ENCODE measurements at places on chromosomes 3 and 15.

DNA sequence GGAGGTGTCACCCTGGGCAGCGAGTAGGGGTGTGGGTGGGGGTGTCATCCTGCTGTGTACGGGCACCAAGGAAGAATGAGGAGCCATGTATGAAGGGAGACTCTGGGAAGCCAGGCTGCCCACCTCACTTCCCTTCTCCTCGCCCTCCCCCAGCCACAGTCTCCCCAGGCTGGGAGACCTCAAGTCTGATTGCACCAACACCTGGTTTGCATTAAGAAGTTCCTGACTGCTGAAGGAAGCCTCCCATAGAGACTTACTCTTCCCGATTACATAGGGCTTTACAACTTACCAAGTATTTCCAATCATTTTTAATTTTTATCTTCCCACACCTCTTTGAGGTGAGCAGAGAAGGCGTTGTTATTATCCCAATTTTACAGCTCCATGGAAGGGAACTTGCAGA is 29.5 kb upstream of the SMAD3 start:
- DNase-seq = no peak
- H3K4me1 ChIP-seq = peaks cover 34% of the 10 kb centered on the region
- H3K27me3 ChIP-seq = peaks cover 31% of the 10 kb centered on the region

DNA sequence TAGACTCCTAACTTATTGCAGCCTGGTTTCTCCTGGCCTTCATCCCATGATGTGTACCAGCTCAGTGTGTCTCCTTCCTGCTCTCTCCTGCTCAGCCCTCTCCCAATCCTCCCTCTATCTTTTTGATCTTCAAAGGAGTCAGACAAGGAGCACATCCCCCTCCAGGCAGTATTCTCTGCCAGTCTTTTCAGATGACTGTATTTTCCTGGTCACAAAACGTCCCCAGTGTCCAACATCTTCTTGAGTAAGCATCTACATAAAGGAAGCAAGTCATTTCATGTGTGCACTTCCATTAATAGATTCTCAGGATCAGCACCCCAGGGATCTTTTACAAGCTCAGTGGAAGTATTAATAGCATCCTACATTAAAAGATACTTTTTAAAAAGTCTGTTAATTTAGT is 148.9 kb upstream of the THBS1 start:
- no peak for DNase-seq
- H3K4me1 ChIP-seq = peaks cover 2% of the 10 kb centered on the region
- H3K4me3 ChIP-seq = no peak overlapping the region
- no peaks in the 10 kb centered on the region for H3K36me3 ChIP-seq

GRCh38 chr3:65883613-65884012 is 155.1 kb downstream of the MAGI1 start:
- H3K27ac ChIP-seq = no peak overlapping the region
- H3K27me3 ChIP-seq = no peaks in the 10 kb centered on the region
- H3K36me3 ChIP-seq = no peaks in the 10 kb centered on the region
- no peak overlapping the region for H3K4me3 ChIP-seq
- peaks cover 3% of the 10 kb centered on the region for H3K4me1 ChIP-seq
- DNase-seq = no peak

- no peak overlapping the region for H3K4me3 ChIP-seq
- no peak for DNase-seq
- no peak overlapping the region for H3K27ac ChIP-seq
- no peaks in the 10 kb centered on the region for H3K36me3 ChIP-seq
- H3K4me1 ChIP-seq = no peaks in the 10 kb centered on the region
- H3K27me3 ChIP-seq = no peaks in the 10 kb centered on the region
Observed at GRCh38 chr3:27307566-27307965, 61.6 kb downstream of the NEK10 start.

- no peaks in the 10 kb centered on the region for H3K27me3 ChIP-seq
- no peak for DNase-seq
- H3K27ac ChIP-seq = no peak overlapping the region
- H3K4me3 ChIP-seq = no peak overlapping the region
Observed at GRCh38 chr15:80626643-80627120, 68.4 kb upstream of the ABHD17C start.

- no peaks in the 10 kb centered on the region for H3K27me3 ChIP-seq
- no peak within 1 kb of the TSS for H3K27ac ChIP-seq
- H3K4me1 ChIP-seq = no peaks in the 10 kb centered on the region
- DNase-seq = no peak
- no peak within 1 kb of the TSS for H3K4me3 ChIP-seq
Observed at GRCh38 chr15:52191207-52191606, at the start of gene GNB5. GNB5 (minus strand) TSS chr15:52191392; CDS start chr15:52184676, 6,716 bp downstream.

GRCh38 chr3:152302521-152303021 is 33.8 kb downstream of the MBNL1 start:
- no peak overlapping the region for H3K27ac ChIP-seq
- H3K4me1 ChIP-seq = peaks cover 22% of the 10 kb centered on the region
- DNase-seq = no peak
- H3K4me3 ChIP-seq = no peak overlapping the region
- no peaks in the 10 kb centered on the region for H3K27me3 ChIP-seq

- H3K27ac ChIP-seq = no peak overlapping the region
- H3K36me3 ChIP-seq = no peaks in the 10 kb centered on the region
- DNase-seq = no peak
- H3K27me3 ChIP-seq = no peaks in the 10 kb centered on the region
- H3K4me1 ChIP-seq = no peaks in the 10 kb centered on the region
- H3K4me3 ChIP-seq = no peak overlapping the region
Observed at GRCh38 chr3:105518806-105519418, 152.2 kb downstream of the ALCAM start.

- H3K4me3 ChIP-seq = peak overlapping the region; percentile 69
- H3K4me1 ChIP-seq = peaks cover 32% of the 10 kb centered on the region
- DNase-seq = peak; percentile 60
- H3K27me3 ChIP-seq = peaks cover 62% of the 10 kb centered on the region
- H3K36me3 ChIP-seq = no peaks in the 10 kb centered on the region
- no peak overlapping the region for H3K27ac ChIP-seq
Observed at GRCh38 chr3:169666376-169667165, 3.1 kb upstream of the MECOM start.

DNA sequence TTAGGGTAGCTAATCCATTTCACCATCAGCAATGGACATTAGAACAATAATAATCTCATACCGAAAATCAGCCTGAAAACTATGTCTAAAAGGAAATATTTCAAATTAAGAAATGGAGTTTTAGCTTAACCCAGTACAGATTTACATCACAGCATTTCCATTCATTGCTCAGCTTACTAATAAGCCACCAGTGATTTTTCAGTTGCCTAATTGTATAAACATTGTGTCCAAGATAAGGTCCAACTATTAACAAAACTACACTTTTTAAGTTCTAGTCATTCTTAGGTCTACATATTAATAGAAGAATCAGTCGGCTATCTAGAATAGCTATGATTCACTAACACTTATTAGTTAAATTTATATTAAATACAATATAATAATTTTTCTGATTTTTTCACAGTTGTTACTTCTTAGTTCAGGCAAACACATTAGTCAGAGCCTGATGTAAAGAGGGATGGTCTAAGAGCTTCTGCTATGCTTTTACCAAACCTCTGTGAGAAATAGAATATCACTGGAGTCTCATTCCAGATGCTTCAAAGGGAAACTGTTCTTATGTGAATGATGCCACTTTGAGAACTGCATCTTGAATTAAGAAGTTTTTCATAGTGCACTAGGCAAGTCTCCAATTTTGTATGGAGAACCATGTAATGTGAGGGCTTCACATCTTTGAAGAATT is 74.1 kb downstream of the CMSS1 start:
- no peaks in the 10 kb centered on the region for H3K36me3 ChIP-seq
- H3K4me3 ChIP-seq = no peak overlapping the region
- no peak for DNase-seq
- H3K27ac ChIP-seq = no peak overlapping the region
- H3K27me3 ChIP-seq = no peaks in the 10 kb centered on the region
- peaks cover 5% of the 10 kb centered on the region for H3K4me1 ChIP-seq

DNA sequence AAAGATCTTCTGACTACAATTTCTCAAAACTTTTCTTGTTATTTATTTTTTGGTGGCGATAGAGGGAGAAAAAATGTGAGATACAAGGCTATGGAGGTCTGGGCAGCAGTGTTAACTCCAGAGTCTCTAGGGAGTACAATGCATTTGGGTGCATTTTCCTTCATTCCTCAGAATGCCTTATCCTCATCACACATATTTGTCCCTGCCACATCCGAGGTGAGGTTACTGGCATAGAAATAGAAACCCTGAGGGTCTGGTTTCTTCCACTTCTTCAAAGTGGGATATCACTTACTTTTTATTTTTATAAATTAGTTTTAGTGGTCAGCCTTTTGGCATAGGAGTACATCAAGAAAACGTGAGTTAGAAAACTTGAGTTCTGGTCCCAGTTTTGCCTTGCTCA is 150.4 kb downstream of the TIGIT start:
- no peak overlapping the region for H3K27ac ChIP-seq
- no peak for DNase-seq
- no peaks in the 10 kb centered on the region for H3K27me3 ChIP-seq

- no peaks in the 10 kb centered on the region for H3K36me3 ChIP-seq
- H3K4me1 ChIP-seq = no peaks in the 10 kb centered on the region
- peak; percentile 61 for DNase-seq
- H3K27me3 ChIP-seq = no peaks in the 10 kb centered on the region
- H3K27ac ChIP-seq = no peak overlapping the region
- no peak overlapping the region for H3K4me3 ChIP-seq
Observed at GRCh38 chr3:25897019-25897418, 107.1 kb downstream of the OXSM start.

DNA sequence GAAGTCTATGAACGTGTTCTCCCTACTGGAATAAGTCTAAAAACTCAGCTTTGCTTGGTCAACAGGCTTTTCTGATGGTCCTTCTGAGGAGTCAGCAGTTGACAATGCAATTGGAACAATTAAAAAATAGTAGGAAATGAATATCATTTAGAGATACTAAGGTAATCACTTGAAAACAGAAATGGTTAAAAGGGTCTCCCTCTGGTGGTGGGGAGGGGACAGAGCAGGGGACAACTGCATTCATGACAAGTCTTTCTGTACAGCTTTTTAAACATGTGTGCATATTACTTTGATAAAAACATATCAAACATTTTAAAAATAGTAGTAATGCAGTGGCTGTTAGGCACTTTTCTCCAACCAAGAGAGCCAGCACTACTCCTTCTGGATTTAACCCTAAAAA is 119.9 kb upstream of the FHIT start:
- H3K27ac ChIP-seq = no peak overlapping the region
- H3K4me1 ChIP-seq = no peaks in the 10 kb centered on the region
- DNase-seq = no peak
- H3K27me3 ChIP-seq = no peaks in the 10 kb centered on the region

- no peaks in the 10 kb centered on the region for H3K36me3 ChIP-seq
- no peaks in the 10 kb centered on the region for H3K4me1 ChIP-seq
- no peaks in the 10 kb centered on the region for H3K27me3 ChIP-seq
- H3K27ac ChIP-seq = no peak overlapping the region
- no peak overlapping the region for H3K4me3 ChIP-seq
Observed at GRCh38 chr15:48393645-48394506, 62.6 kb downstream of the DUT start.

- H3K27me3 ChIP-seq = no peaks in the 10 kb centered on the region
- H3K4me1 ChIP-seq = 0 out of 2 replicates have a peak, but pooled peaks cover 2% of the 10 kb centered on the region
- H3K36me3 ChIP-seq = no peaks in the 10 kb centered on the region
- no peak for DNase-seq
Observed at GRCh38 chr3:40179016-40179415, 130.5 kb upstream of the EIF1B start.

DNA sequence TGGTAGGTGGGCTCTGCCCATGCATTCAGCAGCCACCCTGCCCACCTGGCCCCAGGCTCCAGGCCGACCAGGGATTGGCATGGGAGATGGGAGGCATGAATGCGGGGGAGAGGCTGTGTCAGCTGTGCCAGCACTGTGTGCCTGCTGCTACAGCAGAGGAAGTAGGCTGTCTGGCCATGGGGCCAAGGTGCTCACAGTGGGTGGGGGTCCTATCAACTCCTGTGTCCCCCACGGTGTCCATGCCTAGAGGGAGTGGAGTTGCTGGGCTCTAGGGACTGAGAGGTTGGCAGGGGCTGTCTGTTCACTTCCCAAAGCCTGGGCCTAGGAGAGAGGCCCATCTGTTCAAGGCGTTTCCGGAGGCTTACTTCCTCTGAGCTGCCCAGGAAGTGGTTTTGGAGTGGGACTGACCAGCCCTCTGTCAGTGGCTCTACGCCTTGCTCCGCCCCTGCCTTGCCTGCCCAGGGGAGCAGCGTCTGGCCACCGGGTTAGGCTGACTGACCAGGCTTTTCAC is 5.8 kb downstream of the PRKCD start:
- DNase-seq = no peak
- H3K4me3 ChIP-seq = no peak overlapping the region
- H3K27ac ChIP-seq = no peak overlapping the region
- H3K27me3 ChIP-seq = no peaks in the 10 kb centered on the region
- H3K4me1 ChIP-seq = peaks cover 46% of the 10 kb centered on the region

DNA sequence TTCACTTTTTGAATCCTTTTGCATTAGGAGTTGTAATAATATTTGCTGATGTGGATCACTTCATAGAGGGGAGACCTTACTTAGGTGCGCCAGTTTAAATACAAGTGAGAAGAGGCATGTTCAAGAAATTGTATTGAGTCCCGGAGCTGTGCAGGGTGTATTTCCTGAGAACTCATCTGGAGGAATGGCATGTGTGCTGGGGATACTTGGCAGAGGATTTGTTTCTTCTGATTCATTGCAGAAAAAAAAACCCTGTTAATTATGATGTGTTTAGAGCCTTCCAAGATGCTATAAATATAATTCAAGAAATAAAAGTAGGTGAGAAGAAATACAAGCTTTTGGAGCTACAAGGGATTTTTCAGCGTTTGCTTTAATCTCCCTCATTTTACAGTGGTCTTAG is 97.6 kb downstream of the TPRG1 start:
- no peak overlapping the region for H3K4me3 ChIP-seq
- no peak for DNase-seq
- no peak overlapping the region for H3K27ac ChIP-seq
- H3K36me3 ChIP-seq = no peaks in the 10 kb centered on the region
- no peaks in the 10 kb centered on the region for H3K4me1 ChIP-seq

- no peak overlapping the region for H3K4me3 ChIP-seq
- DNase-seq = no peak
- no peaks in the 10 kb centered on the region for H3K4me1 ChIP-seq
- H3K36me3 ChIP-seq = no peaks in the 10 kb centered on the region
- H3K27me3 ChIP-seq = no peaks in the 10 kb centered on the region
- H3K27ac ChIP-seq = no peak overlapping the region
Observed at GRCh38 chr3:98073486-98073885, 13.5 kb upstream of the OR5AC2 start.

Measured in H1 (cell line).